ENCODE measurements at places on chromosomes 13 and 19.

- DNase-seq: no peak
Observed at GRCh38 chr13:114067381-114067885, 65.0 kb downstream of the RASA3 start.

- no peak for DNase-seq
Observed at GRCh38 chr13:27920677-27921420, 1.0 kb downstream of the PDX1 start.

- DNase-seq: no peak
Observed at GRCh38 chr13:113448885-113449692, 4.2 kb downstream of the ADPRHL1 start.

GRCh38 chr13:27403203-27403678, 21.2 kb upstream of the GTF3A start:
- no peak for DNase-seq

DNA sequence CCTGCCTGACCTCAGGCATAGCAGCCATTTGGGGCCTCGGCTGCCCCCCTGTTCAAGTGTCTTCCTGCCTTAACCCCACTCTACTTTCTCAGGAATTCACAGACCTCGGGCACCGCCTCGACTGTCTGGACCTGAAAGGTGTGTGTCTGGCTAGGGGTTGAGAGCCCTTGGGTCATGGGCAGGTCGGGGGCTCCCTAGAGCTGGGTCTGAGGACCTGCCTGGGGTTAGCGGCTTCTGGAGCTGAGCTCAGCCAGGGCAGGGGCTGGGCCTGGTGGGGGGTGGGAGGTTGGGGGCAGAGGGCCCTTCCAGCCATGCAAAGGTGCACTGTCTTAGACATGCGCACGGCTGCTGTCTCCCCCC, 20.7 kb downstream of the NKPD1 start:
- no peak for DNase-seq

DNA sequence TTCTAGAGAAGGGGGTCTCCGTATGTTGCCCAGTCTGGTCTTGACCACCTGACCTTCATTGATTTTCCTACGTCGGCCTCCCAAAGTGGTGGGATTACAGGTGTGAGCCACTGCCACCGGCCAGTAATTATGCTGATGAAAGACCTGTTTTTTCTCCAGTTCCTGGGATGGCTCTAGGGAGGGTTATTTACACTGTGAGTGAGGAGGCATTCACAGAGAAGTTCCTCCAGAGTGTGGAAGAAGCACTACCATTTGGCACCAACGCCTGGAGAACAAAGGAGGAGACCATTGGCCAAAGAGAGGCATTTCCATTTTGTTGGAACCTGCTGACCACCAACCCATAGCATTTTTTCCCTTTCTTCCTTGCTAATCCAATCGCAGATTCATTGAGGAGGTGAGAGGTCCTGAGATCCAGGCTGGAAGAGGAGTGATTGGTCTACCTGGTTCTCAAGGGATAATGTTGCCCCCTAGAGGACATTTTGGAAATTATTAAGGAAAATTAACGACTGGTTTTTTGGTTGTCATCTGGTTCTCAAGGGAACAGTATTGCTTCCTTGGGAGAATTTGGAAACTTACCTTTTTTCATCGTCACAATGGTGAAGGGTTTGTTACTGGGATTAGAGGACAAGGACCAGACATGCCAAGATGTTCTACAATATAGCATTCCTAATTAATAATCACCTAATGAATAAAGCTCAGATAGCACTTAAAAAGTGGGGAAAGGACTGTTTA, 5.5 kb upstream of the SAE1 start:
- DNase-seq: no peak

- DNase-seq: no peak
Observed at GRCh38 chr13:106597186-106597585, 29.2 kb upstream of the ARGLU1 start.

DNA sequence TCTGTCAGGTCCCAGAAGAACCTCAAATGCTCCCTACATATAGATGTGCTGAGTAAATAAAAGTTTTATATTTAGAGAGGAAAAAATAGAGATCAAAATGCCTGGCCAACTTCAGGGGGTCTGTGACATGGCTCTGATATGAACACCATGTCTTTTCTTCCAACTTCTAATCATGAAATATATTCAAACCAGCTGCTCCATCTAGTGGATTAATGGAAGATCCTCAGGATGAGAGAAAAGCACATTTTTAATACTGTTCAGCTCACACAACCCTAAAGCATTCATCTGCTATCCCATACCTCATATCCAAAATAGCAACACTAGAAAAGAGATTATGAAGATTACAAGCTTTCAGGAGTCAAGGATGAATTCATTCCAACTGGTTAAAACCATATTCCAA, 56.0 kb upstream of the DOCK9 start:
- no peak for DNase-seq

- no peak for DNase-seq
Observed at GRCh38 chr13:112596235-112596634, 8.3 kb upstream of the TUBGCP3 start.

DNA sequence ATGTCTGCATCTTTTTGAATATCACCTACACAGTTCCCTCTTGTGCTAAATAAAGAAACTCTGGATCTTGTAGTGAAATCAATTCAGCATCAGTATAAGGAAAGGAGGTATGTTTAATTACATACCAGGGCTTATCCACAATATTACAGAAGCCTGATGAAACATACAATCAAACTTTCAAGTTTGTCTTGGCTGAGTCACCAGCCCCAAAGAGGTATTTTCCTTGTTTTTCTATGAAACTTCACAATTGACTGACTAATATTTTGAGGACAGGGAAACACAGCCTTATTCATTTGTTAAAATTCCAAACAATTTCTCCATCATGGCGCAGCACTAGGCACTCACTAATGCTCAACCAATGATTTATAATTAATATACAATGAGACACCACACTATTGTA, 952.4 kb downstream of the PCDH17 start:
- no peak for DNase-seq

DNA sequence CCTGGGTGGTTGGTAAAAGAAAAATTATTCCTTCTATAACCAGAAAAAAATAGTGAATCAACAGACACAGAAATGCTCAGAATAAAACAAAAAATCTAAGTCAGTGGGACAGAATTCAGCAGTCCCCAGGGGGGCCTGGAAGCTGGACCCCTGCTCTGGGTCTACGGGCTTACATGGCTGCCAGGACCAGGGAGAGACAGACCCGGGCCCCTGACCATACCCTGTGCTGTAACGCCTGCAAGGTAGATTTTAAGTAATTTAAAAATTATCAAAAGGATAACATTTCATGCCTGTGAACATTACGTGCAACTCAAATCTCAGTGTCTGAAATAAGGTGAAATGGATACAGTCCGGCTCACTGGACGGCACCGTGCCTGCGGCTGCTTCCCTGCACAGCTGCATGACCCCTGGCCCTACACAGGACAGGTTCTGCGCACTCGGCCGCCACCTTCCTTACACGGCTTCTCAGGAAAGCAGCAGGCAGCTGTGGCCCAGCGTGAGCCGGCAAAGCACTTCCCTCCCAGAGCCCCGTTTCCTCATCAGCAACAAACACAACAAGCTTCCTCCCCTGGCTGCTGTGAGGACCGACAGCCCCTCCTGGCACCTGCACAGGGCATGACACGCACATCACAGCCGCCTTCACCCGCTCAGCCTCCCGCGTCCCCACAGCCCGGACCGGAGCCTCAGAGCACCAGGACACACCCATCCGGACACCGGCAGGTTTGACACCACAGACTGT, 22.2 kb downstream of the RASA3 start:
- DNase-seq: no peak

GRCh38 chr13:66128692-66129269, 1101.4 kb downstream of the PCDH9 start:
- no peak for DNase-seq

- no peak for DNase-seq
Observed at GRCh38 chr19:35138305-35138892, at the start of gene FXYD1. Gene FXYD1 (plus strand): TSS chr19:35138824. CDS start chr19:35140080, 1,256 bp downstream.

DNA sequence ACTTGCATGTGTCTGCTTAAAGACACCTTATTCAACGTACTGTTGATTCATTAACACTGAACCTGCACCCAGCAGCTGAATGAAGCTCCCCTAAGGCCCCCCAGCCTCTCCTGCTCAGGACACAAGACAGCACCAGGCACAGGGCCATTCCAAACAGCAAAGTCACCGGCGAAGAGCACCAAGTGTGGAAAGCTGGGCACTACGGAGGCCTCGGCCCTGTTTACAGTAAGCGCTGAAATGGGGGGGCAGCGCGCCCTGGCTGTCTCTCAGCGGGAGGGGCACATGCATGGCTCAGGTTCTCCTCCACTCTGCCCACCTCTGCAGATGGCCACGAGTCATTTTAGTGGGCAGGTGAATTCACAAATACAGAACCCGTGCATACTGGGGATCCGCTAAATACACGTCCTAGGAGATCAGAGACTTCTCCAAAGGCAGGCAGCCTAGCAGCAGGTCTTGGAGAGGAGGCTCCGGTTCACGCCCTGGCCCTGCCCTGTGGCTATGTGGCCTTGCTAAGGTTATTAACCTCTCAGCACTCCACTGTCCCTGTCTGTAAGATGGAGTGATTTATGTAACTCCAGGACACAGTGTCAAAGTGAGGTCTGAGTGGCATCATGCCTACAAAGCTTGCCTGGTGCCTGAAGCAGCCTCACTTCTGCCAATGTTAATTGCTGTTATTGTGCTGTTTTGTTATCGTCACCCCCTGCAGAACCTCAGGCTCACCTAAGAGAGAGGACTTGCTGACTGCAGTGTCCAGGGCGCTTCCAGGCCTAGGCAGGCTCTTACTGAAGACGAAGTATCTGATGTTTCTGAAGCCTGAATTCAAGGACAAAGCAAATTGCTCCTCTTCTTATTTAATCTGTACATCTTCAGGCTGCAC, 207.4 kb upstream of the SOX1 start:
- DNase-seq: no peak

GRCh38 chr13:35720690-35721554, 244.4 kb upstream of the MAB21L1 start:
- DNase-seq: no peak

- DNase-seq: no peak
Observed at GRCh38 chr13:20637811-20638210, 65.7 kb upstream of the IL17D start.

DNA sequence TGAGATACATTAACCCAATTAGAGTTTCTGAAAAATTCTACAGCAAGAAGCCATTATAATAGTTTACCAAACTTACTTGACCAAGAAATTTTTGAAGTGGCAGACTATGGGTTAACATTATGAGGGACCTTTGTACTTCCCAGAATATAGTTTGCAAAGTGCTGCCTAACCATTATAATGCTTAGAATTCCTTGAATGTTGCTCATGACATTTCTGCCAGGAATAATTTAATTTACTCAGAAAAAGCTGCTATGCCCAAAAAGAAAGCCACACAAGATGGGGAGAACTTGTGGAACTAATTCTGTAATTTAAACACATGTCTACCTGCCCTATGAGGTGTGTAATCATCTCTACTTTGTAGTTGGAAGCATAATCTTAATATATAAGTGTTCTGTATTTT, 58.1 kb upstream of the MYCBP2 start:
- no peak for DNase-seq

GRCh38 chr19:18456974-18457373, 19.0 kb upstream of the ISYNA1 start:
- no peak for DNase-seq

GRCh38 chr19:24178207-24178606, 91.2 kb downstream of the ZNF254 start:
- DNase-seq: no peak

- DNase-seq: no peak
Observed at GRCh38 chr19:51509823-51510660, 8.4 kb upstream of the SIGLEC12 start.

GRCh38 chr13:63408331-63409189, 1992.9 kb upstream of the PCDH20 start:
- DNase-seq: no peak

DNA sequence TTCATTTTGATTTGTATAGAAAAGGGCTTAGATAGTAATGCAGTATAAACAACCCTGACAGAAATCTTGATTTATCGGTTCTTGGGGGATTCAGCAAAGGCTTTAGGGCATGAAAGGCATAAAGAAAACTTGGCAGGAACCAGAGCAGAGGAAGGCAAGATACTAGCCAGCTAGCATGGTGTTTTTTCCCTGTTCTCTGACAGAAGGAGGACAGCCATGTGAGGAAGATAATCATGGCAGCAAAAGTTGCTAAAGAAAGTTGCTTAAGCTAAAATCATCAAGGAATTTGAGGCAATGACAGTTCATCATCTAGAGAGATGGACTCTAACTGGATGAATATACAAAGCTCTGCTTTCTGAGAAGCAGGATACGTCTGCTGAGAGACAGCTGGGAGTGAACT, 294.1 kb downstream of the KCNRG start:
- DNase-seq: no peak

- no peak for DNase-seq
Observed at GRCh38 chr19:58227964-58228584, 640 bp upstream of the ZNF544 start.

GRCh38 chr19:7861619-7862412, 12.4 kb downstream of the PRR36 start:
- DNase-seq: no peak

DNA sequence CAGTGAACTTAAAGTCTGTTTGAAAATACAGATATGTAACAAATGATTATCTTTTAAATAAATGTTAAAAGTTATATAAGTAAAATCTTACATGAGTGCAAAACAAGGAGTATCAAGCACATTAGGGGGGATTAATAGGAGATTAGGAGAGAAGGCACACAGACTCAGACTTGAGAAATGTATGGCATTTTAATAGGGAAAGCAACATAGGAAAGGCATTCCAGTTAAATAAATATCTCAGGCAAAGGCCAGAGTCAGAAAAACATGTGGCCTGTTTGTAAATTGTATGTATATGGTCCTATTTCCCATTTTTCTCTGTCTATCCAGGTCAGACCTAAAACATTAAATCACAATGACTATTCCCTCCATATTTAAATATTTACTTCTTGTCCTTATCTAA, 462.7 kb downstream of the GPC6 start:
- no peak for DNase-seq

DNA sequence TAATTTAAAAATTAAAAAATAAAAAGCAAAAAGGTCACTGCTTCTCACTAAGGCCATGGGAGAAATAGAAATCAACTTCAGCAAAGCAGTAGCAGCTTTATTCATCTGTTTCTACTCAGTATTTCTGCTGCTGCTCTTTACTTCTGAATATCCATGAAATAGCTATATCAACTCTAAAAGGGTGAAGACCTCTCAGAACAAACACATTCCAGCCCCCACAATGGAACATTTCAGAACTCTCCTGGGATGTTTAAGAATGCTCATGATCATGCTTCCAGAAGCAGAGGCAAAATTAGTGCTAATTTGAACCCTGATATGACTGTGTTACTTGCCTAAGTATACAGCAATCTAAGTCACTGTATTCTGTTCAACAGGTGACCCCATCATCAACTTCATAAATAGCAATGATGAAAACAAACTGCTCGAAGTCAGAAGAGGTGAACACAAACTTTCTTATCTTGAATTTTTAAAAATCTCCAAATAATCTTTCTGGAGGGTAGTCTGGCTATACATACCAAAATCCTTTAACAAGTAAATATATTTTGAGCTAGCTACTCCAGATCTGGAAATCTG, 29.6 kb upstream of the DOCK9 start:
- no peak for DNase-seq

GRCh38 chr19:48252609-48253008, 3.1 kb downstream of the CARD8 start:
- no peak for DNase-seq

GRCh38 chr13:33150126-33150525, 133.9 kb downstream of the KL start:
- no peak for DNase-seq
